Activated CD8-positive, alpha-beta T cell treated with anti-CD3 and anti-CD28 coated beads for 36 hours (primary cell): ENCODE measurements at places on chromosomes 3 and 15. TPM values are rescaled to one million over a fixed set of nuclear protein-coding genes. Genes with fewer than 3 reads are reported as not detected.
A peak's percentile ranks its signal among the peaks of the same experiment; 100 is the strongest.

The WDR93 gene
- not detected for total RNA-seq

The BSN gene
- 0.09 TPM for total RNA-seq

The AGBL1 gene
- not detected for total RNA-seq

The HTR3D gene
- not detected for total RNA-seq

The DPPA2 gene
- total RNA-seq: not detected

- H3K4me1 ChIP-seq: no peaks in the 10 kb centered on the region
- DNase-seq: no peak
Measured at GRCh38 chr15:89502867-89503595, 6.6 kb upstream of the RHCG start.

- H3K36me3 ChIP-seq: no peaks in the 10 kb centered on the region
- peaks cover 26% of the 10 kb centered on the region for H3K4me1 ChIP-seq
- H3K27ac ChIP-seq: peak overlapping the region; percentile 55
Measured at GRCh38 chr3:186254676-186255650, 107.1 kb downstream of the DGKG start.

DNA sequence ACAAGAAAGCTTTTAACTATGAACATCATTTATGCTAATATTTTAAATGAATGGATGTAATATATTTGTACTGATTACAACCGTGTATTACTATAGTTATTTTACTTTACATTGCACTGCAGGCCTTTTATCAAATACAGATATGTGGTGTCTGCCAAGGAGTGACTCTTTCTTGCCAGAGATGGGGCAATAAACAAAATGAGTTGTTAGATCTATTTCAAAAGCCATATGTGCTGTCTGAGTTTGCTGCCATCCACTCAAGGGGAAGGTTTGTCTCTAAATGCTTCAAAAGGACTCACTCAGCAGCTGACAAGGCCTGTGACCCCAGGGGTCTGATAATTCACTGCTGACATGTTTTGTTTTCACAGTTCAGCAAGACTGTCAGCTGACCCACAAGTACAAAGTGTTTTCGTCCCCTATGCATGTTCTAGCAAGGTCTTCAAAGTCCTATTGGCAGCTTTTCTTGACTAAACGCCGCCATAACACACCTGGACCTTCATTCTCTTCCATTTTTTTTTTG lies 41.3 kb upstream of the ZBED2 start:
- DNase-seq: no peak
- H3K4me1 ChIP-seq: no peaks in the 10 kb centered on the region
- no peaks in the 10 kb centered on the region for H3K27me3 ChIP-seq
- H3K36me3 ChIP-seq: peaks cover 66% of the 10 kb centered on the region
- H3K4me3 ChIP-seq: no peak overlapping the region

DNA sequence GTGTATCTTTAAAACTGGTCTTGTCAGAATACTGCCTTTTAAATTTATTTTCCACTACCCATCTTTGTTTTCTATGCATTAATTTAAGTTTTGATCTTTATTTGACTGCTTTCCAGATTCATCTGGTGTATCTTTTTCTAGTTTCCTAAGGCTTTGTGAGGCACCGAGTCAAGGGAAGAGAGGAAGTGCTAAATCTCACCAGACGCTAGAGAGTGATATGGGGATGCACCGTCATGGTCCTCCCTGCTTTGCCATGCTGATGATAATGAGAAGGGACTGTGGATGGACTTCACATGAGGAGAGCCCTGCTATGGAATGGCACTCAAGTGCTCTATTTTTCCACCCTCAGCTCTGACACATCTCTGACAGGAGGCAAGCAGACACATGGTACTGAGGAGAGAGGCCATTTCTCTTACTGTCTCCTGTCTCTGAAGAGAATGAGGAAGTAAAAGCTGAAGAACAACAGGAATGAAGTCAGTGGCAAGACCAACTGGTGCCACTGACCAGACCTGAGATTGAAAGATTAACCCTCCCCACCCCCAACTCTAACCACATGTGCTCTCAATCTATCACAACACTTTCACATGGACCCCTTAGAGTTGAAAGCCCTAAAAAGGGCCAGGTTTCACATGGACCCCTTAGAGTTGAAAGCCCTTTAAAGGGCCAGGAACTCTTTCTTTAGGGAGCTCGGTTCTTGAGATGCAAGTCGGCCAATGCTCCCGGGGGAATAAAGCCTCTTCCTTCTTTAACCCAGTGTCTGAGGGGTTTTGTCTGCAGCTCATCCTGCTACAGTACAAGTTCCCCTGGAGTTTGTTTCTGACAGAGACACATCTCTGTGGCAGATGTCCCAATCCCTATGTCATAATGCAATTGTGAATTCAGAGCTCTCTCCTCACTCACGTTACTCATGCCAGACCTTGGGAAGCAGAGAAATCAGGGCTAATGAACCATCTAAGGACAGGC lies at the start of gene IQCF2:
IQCF2 (plus strand) TSS at position 913 of the 963 bp plus-strand sequence. CDS start 52 bp downstream, outside the sequence.
- H3K4me1 ChIP-seq: no peaks in the 10 kb centered on the region
- no peak within 1 kb of the TSS for H3K4me3 ChIP-seq
- no peak within 1 kb of the TSS for H3K27ac ChIP-seq
- no peak for DNase-seq
- peaks cover 4% of the 10 kb centered on the region for H3K27me3 ChIP-seq

GRCh38 chr3:157066335-157067098 lies 93.4 kb downstream of the CCNL1 start:
- no peak overlapping the region for H3K4me3 ChIP-seq
- H3K4me1 ChIP-seq: peaks cover 22% of the 10 kb centered on the region
- peak overlapping the region; percentile 26 for H3K27ac ChIP-seq
- no peaks in the 10 kb centered on the region for H3K27me3 ChIP-seq

DNA sequence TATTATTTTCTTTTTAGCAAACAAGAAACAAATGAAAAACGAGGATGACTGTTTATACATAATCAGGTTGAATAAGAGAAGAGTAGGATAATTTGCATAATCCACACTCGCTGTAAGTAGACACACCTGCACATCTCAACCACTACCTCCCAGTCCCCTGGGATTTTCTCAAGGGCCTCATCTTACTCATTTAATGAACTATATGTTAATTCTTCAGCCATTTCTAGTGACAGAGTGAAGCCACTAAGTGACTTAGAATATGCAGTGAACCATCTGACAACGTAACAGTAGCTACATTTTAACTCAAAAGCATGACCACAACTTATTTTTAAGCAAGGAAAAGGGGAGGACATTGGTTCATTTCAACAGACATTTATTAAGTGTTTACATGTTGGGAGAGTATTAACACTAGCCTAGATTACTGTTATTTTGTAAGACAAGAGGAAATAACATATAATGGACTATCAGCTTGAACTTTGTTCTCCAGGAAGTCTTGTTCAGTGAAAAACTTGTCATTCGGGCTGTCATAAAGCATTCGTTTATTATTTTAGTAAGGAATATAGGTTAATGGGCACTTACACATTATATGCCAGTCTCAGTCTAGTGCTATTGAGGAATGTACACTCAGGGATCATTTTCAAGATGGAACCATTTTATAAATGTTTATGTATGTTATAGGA lies 173.0 kb upstream of the ROBO2 start:
- H3K27ac ChIP-seq: no peak overlapping the region
- H3K27me3 ChIP-seq: no peaks in the 10 kb centered on the region
- no peaks in the 10 kb centered on the region for H3K36me3 ChIP-seq
- no peak overlapping the region for H3K4me3 ChIP-seq
- H3K4me1 ChIP-seq: no peaks in the 10 kb centered on the region
- DNase-seq: no peak

DNA sequence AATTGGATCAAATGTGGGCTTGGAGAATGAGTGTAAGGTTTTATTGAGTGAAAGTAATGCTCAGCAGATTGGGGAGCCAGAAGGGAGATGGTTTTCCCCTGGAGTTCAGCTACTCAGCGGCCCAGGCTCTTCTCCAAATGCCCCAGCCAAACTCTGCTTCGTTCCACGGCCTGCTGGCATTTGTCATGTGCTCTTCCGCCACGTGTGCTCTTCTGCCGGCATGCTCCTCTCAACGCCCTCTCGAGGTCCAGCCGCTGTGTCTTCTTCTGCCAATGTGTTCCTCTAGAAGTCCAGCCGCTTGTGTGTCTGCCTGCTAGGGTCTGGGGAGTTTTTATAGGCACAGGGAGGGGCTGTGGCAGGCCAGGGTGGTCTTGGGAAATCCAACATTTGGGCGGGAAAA lies 156.8 kb downstream of the RBPMS2 start:
- H3K27me3 ChIP-seq: no peaks in the 10 kb centered on the region
- peaks cover 14% of the 10 kb centered on the region for H3K36me3 ChIP-seq
- peaks cover 73% of the 10 kb centered on the region for H3K4me1 ChIP-seq

DNA sequence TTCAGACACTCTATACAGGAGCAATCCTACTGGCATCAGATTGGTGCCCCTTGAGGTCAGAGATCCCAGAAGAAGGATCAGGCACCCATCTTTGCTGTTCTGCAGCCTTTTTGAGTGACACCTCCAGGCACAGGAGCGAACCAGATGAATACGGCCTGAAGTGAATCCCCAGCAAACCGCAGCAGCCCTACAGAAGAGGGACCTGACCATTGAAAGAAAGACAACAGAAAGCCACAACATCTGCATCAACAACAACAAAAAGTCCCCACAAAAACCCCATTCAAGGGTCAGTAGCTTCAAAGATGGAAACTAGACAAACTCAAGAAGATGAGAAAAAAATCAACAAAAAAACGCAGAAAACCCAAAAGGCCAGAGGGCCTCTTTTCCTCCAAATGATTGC lies 130.4 kb downstream of the PPM1L start:
- H3K36me3 ChIP-seq: peaks cover 6% of the 10 kb centered on the region
- no peaks in the 10 kb centered on the region for H3K4me1 ChIP-seq
- DNase-seq: no peak
- no peak overlapping the region for H3K4me3 ChIP-seq
- H3K27ac ChIP-seq: no peak overlapping the region

DNA sequence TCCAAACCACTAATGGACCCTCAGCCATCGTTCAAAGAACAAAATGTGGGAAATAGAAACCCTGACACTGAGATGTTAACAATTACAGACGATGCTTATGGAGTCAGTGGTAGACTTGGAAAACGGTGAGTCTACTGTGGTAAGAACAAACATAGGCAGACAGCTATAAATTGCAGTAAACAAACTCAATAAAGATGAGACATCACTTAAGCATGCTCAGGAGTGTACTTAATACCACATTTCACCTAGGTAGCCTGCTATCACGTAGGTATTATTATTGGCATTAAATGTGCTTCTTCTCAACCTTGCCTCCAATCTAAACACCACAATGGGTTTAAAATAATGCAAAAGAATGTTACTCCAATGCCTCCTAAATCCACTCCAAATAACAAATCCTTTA lies 2.5 kb downstream of the OSBPL10 start:
- no peak for DNase-seq
- peaks cover 61% of the 10 kb centered on the region for H3K27me3 ChIP-seq
- H3K4me1 ChIP-seq: peaks cover 16% of the 10 kb centered on the region

GRCh38 chr3:8660175-8661118 lies 15.8 kb upstream of the SSUH2 start:
- no peaks in the 10 kb centered on the region for H3K4me1 ChIP-seq
- DNase-seq: no peak
- H3K27ac ChIP-seq: no peak overlapping the region

GRCh38 chr3:29754346-29754745 lies 473.5 kb downstream of the RBMS3 start:
- no peak for DNase-seq
- H3K36me3 ChIP-seq: no peaks in the 10 kb centered on the region
- no peaks in the 10 kb centered on the region for H3K4me1 ChIP-seq
- H3K4me3 ChIP-seq: no peak overlapping the region
- peaks cover 1% of the 10 kb centered on the region for H3K27me3 ChIP-seq

DNA sequence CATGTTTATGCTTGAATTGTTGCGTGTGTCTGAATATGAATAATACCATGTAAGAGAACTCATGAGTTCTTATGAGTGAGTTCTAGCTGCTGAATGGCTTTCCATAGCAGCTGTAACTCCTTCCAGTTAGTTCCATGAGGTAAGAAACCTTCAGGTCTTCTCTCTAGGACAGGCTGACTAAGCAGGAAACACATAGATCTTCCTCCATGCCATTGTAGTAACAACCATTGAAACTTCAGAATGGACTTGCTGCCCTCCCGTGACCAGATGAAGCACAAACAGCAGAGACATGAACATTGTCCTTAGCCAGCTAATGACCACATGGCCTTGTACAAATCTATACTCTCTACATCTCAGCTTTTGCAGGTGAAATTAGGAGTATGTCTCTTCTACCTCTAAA lies 200.0 kb downstream of the ZNF385D start:
- no peaks in the 10 kb centered on the region for H3K36me3 ChIP-seq
- H3K4me3 ChIP-seq: no peak overlapping the region
- no peak for DNase-seq

DNA sequence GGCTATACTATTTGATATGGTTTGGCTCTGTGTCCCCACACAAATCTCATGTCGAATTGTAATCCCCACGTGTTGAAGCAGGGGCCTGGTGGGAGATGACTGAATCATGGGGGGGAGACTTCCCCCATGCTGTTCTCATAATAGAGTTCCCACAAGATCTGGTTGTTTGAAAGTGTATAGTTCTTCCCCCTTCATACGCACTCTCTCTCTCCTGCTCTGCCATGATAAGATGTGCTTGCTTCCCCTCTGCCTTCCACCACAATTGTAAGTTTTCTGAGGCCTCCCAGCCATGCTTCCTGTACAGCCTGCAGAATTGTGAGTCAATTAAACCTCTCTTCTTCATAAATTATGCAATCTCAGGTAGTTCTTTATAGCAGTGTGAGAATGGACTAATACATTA lies 290.1 kb upstream of the CHRM5 start:
- no peaks in the 10 kb centered on the region for H3K4me1 ChIP-seq
- H3K27ac ChIP-seq: no peak overlapping the region
- H3K27me3 ChIP-seq: peaks cover 18% of the 10 kb centered on the region
- H3K4me3 ChIP-seq: no peak overlapping the region

DNA sequence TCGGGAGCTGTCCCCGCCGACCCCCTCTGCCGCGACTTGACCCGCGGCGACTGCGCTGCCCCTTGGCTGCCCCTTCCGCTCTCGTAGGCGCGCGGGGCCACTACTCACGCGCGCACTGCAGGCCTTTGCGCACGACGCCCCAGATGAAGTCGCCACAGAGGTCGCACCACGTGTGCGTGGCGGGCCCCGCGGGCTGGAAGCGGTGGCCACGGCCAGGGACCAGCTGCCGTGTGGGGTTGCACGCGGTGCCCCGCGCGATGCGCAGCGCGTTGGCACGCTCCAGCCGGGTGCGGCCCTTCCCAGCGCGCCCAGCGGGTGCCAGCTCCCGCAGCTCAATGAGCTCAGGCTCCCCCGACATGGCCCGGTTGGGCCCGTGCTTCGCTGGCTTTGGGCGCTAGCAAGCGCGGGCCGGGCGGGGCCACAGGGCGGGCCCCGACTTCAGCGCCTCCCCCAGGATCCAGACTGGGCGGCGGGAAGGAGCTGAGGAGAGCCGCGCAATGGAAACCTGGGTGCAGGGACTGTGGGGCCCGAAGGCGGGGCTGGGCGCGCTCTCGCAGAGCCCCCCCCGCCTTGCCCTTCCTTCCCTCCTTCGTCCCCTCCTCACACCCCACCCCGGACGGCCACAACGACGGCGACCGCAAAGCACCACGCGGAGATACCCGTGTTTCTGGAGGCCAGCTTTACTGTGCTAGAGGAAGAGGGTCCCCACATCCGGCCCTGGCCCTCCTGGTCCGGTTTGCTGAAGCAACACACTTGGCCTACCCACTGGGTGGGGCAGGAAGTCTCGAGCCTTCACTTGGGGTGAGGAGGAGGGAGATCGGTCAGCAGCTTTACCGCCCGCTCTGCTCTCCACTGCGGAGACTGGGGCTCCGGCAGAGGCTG lies at the start of gene RASSF1:
RASSF1 (minus strand) TSS at position 389 of the 882 bp plus-strand sequence; CDS start at position 358, 31 bp downstream.
- peaks cover 26% of the 10 kb centered on the region for H3K4me1 ChIP-seq
- H3K27me3 ChIP-seq: no peaks in the 10 kb centered on the region
- peak within 1 kb of the TSS; percentile 91 for H3K27ac ChIP-seq
- H3K36me3 ChIP-seq: peaks cover 37% of the 10 kb centered on the region
- peak within 1 kb of the TSS; percentile 88 for H3K4me3 ChIP-seq
- peak; percentile 87 for DNase-seq

GRCh38 chr15:53549697-53550305 lies 209.7 kb downstream of the WDR72 start:
- no peaks in the 10 kb centered on the region for H3K27me3 ChIP-seq
- DNase-seq: no peak
- H3K4me3 ChIP-seq: no peak overlapping the region
